Activated naive CD8-positive, alpha-beta T cell treated with anti-CD3 and anti-CD28 coated beads, Interleukin-2, amount 10 ng/mL, durations not matched to agents 7 days and 5 days (primary cell): ENCODE measurements at places on chromosomes 3 and 15. TPM values are rescaled to one million over a fixed set of nuclear protein-coding genes. Genes with fewer than 3 reads are reported as not detected.

The CAND2 gene
- 0.79 TPM for total RNA-seq

The INKA1 gene
- 2.3 TPM for total RNA-seq

The ACY1 gene
- total RNA-seq: 17.1 TPM

The CLRN1 gene
- not detected for total RNA-seq

The ZNF80 gene
- total RNA-seq: 5.3 TPM

The SLC2A2 gene
- not detected for total RNA-seq

The CMTM8 gene
- 2.7 TPM for total RNA-seq

The GOLGA6B gene
- total RNA-seq: not detected

The DAG1 gene
- 14.1 TPM for total RNA-seq

The MDFIC2 gene
- total RNA-seq: not detected

The OR5H14 gene
- total RNA-seq: not detected

The PRTG gene
- not detected for total RNA-seq

The DNASE1L3 gene
- total RNA-seq: not detected

The CLSTN2 gene
- total RNA-seq: not detected
